ENCODE measurements at places on chromosomes 3 and 15.

GRCh38 chr3:33091746-33092145 lies 5.2 kb downstream of the GLB1 start:
- DNase-seq: no peak

- peak; percentile 15 for DNase-seq
Observed at GRCh38 chr3:31768479-31769125, 212.5 kb downstream of the OSBPL10 start.

- DNase-seq: no peak
Observed at GRCh38 chr3:24495326-24495994, 810 bp upstream of the THRB start.

DNA sequence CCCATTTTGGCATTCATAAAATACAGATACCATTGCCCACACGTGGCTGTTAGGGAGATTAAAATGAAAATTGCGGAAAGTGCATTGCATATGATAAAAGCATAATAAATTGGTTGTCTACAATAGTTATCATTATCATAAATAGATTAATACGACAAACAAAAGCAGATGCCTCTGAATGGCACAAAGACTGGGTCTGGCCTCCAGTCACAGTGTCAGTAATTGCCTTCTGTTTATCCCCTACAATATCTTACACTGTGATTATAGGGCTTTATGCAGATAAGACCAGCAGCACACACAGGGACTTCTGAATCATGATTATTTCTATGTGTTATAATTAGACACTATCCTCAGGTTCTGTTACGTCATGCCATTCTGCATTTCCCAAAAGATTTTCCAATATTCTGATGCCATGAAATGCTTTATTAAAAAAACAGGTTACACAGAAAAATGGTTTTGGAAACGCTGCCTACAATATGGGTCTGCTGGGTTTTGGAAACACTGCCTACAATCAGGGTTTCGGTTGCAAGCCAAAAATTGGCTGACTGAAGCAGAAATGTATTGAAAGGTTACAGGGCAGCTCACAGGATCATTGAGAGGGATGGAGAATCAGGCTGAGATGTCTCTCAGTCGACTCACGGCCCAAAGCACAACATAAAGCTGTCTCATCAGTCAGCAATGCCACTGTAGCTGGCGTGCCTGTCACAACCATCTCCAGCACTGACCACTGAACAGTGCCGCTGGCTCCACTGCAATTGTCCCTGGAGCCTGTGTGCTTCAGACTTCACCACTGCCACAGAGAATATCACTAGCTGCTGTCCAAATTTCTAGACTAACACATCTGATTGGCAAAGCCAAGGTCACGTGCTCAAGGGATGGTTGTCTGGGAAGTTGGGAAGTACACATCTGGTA lies 248.1 kb downstream of the ERC2 start:
- no peak for DNase-seq

DNA sequence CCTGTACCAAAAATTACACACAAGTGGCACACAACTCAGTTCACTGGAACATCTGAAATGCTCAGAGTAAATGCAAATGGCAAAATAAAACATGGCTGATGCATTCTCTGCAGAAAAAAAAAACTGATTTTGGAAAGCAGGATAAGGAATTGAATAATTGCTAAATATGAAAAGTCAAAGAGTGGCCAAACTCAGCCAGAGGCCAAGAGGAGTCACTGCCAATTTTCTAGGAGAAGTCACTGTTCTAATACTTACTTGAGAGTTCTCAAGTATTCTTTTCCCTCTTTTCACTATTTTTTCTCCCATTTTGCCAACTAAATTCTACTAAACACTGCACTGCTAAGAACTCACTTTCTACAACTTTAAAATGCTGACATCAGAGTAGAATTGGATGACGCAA lies 1018.6 kb downstream of the TUSC7 start:
- no peak for DNase-seq

- DNase-seq: no peak
Observed at GRCh38 chr3:134315286-134316106, 58.8 kb downstream of the AMOTL2 start.

GRCh38 chr3:154552338-154552737 lies 122.3 kb upstream of the GPR149 start:
- no peak for DNase-seq

DNA sequence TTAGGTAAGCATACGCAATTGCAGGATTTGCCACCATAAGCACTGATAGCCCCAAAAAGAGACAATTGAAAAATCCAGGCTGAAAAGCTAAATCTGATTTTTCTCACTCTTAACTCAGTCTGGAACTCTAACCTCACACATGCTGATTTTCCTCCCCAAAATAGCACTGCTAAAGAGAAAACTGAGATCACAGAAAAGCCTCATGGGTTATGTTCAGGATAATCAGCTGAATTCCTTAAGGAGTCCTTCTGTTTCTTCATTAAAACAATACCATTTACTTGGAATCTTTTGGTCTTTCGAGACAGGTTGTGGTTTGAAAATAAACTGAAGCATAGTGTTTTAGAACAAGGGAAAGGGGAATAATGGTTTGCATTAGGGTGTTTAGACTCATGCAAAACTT lies 144.3 kb upstream of the LRRN1 start:
- no peak for DNase-seq

GRCh38 chr15:69557020-69557706 lies 104.5 kb downstream of the RPLP1 start:
- DNase-seq: no peak

GRCh38 chr15:72285927-72286516 lies 13.7 kb upstream of the PARP6 start:
- peak; percentile 48 for DNase-seq

DNA sequence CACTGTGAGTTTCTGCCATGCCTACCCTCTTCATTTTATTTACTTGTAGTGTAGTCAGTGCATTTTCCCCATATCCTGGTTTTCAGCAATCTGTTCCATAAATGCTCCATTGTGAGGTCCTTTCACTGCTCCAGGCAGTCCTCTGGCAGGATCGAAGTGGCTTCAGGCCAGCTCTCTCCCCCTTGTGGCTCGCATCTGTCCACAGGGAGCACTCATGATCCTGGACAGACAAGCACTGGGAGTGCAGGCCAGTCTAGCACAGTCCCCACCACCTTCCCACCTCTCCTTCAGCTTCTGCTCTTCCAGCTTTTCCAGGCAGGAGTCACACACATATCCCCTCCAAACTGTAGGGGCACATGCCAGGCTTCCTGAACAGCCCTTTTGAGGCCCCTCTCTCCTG lies 173.6 kb downstream of the PPM1L start:
- DNase-seq: no peak

- no peak for DNase-seq
Observed at GRCh38 chr3:156661155-156661554, 13.2 kb upstream of the TIPARP start.

DNA sequence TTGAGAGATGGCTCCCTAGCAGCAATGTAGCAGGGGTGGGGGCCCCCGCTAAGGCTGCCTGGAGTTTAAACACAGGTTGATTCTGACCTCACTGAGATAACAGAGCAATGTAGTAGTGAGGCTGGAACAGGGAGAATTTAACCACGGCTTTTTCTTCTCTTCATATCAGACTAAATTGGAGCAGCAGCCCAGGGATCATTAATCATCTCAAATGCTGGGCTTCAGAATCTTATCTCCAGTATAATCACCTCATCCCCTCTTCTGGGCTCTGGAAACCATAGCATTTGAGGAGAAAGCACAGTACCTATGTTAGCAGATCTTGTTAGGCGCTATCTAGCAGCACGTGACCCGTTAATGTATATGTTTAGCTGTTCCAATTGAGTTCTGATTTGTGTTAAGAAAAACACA lies 25.4 kb upstream of the DET1 start:
- DNase-seq: no peak

DNA sequence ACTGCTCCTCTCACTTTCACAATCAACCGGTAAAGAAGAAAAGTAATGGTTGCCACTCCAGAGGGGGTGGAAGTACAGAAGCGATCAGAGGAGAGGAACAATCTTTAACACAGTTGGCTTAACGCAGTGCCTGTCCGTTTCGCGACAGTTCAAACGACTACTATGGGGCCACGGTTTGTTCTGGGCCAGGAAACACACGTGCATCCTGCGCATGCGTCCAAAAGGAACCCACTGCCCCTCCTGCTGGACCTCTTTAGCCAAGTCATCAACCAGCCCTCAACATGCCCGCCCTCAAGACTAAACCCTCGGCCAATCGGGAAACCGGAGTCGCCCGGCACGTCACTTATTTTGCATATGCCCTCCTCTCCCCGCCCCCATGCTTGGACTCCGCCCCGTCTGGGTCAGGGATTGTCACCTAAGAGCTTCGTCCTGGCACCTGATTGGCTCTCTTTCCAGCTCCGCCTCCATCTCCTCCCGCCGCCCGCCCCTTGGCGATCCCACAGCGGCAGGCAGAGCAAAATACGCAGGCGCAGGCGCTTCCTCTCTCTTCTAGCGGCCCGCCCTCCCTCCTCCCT lies 345 bp upstream of the CDV3 start:
- DNase-seq: peak; percentile 100

- DNase-seq: no peak
Observed at GRCh38 chr15:82843566-82843965, 34.1 kb downstream of the WHAMM start.

- DNase-seq: no peak
Observed at GRCh38 chr15:70375006-70375431, 277.3 kb upstream of the TLE3 start.

- no peak for DNase-seq
Observed at GRCh38 chr3:20108869-20109268, 68.6 kb downstream of the KAT2B start.

DNA sequence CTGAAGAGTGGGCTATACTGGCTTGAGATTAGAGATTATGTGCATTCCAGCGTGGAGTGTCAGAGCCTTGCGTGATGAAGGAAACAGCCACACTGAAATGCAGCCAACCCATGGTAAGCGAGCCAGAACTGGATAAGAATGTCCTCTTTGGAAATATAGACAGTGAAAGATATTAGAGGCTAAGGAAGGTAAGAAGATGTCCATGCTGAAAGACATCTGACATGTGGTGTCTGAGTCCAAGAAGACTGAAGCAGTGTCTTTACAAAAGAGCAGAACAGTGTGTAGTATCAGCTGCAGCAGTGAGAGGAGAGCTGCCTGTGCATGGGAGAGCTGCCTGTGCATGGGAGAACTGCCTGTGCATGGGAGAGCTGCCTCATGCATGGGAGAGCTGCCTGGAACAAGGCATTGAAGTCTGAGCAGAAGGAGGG lies 672.2 kb downstream of the DIPK2A start:
- DNase-seq: no peak

DNA sequence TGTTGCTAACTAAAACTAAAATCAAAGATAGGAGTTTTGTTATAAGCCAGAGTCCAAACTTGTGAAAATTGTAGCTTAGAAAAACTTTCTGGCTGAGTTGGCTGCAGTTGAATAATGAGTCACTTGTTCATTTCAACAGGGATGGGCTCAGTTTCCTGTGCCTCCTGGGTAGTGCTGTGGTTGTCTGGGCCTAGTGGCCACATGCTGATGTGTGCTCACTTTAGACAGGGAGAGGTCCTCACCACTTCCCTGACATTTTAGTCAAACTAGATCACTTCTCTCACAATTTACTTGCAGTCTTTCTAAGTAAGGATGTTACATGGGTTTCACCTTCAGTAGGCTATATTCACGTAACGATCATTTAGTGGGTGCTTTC lies 6.3 kb upstream of the UBE2Q2 start:
- DNase-seq: no peak

DNA sequence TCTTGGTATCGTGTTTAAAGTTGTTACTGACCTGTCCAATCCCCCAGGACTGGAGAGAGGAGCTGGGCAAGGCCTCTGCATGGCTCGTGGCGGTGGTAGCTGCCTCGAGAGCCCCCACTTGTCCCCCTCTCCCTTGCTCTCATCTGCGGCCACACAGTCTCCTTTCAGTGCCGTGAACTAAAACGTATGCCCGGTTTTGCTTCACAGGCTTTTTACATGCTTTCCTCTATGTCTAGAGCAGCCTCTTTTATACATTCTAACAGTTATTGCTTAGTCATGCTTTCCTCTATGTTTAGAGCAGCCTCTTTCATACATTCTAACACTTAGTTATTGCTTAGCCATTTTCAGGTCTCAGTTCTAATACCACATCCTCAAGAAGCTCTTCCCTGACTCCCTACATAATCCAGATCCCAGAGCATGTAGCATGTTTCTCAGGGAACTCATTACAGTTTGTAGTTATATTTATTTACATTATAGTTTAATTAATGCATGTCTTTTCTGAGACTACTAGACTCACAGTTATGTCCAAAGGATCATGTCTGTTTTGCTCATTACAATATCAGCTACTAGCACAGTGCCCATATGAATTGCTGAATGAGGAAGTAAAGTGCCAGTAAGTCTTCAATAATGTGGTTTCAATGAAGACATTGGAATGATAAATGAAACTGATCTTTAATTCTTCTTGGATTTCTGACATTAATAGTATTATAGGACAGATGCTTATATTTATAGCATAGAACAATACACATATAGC lies 66.5 kb upstream of the TBL1XR1 start:
- DNase-seq: no peak

GRCh38 chr3:29346828-29347227 lies 66.0 kb downstream of the RBMS3 start:
- DNase-seq: no peak

DNA sequence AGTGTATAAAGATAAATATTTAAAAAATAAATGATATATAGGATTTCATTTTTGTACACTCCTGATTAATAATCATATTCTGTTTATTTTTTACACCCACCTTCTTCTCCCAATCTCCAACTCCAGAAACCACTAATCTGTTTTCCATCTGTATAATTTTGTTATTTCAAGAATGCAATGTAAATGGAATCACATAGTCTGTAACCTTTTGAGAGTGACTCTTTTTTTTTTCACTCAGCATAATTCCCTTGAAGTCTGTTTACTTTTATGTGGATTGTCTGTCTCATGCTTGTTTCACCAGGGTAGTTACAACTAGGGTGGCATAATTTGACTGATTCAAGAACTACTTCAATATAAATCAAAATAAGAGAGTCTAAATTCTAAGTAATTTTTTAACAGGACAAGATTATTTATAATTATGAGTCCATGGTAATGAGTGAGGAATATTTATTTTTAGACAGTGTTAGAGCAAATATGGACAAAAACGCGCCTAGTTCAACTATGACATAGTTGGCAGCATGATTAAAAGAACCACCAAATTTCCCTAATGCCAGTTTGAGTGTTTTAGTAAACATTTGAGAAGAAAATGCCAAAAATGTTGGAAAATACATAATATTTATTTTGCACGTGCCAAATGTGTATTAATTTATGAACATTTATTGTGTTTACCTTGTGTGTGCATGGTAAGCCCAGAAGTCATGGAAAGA lies 19.4 kb upstream of the MFSD1 start:
- no peak for DNase-seq

GRCh38 chr3:52326976-52327375 lies 10.9 kb downstream of the DNAH1 start:
- DNase-seq: no peak

- no peak for DNase-seq
Observed at GRCh38 chr3:197590313-197590962, 34.7 kb upstream of the BDH1 start.

DNA sequence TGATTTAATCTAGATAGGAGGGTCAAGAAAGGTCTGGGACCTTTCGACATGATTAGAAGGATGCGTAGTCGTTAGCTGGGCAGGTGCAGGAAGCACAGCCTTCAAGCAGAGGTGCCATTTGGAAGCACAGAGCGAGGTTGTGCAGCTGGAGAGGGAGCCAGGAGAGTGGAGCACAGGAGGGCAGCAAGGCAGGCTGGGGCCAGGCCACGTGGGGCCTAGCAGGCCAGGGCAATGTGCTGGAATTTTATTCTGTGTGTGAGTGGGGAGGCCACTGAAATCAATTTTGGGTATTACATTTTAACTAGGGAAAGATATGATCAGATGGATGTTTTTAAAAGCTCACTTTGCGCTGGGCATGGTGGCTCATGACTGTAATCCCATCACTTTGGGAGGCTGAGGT lies 297.0 kb upstream of the LRRFIP2 start:
- no peak for DNase-seq

GRCh38 chr3:71584394-71585011 lies 975 bp upstream of the FOXP1 start:
- peak; percentile 64 for DNase-seq

Measured in stimulated activated CD4-positive, alpha-beta T cell treated with anti-CD3 and anti-CD28 coated beads, Interleukin-12 subunit alpha, Interleukin-12 subunit beta, amount 100 ng/mL, for 24 hours (primary cell).